ENCODE measurements at places on chromosomes 16 and 17. TPM values are rescaled to one million over a fixed set of nuclear protein-coding genes. Genes with fewer than 3 reads are reported as not detected.

The CTU2 gene
- 7.8 TPM for total RNA-seq

GRCh38 chr17:20995873-20996723, 46.7 kb downstream of the USP22 start:
- no peak for DNase-seq

DNA sequence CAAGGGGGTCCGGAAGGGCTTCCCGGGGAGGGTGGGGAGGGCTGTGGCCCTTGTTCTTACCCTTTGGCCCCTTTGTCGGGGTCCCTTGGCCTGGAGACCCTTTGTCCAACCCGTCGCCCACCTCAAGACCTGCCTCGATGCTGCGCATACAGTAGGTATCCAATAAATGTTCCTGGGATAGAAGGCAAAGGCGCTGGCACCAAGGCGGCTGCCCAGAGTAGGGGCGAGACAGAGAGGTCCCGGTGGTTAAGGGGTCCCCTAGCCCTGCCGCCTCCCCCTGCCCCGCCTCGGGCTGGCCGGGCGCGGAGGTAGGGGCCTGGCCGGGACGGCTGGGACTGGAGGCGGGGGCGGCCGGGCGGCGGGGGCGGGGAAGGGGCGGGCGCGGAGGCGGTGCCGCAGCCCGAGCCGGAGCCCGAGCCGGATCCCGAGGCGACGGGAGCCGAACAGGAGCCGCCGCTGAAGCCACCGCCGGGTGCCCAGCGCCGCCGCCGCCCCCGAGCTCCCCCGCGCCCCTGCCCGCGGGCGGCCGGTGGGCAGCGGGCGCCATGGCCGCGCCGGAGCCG, at the start of gene NHERF2:
NHERF2 (plus strand) TSS at position 442 of the 563 bp plus-strand sequence; CDS start at position 546, 104 bp downstream.
- DNase-seq, result no peak

DNA sequence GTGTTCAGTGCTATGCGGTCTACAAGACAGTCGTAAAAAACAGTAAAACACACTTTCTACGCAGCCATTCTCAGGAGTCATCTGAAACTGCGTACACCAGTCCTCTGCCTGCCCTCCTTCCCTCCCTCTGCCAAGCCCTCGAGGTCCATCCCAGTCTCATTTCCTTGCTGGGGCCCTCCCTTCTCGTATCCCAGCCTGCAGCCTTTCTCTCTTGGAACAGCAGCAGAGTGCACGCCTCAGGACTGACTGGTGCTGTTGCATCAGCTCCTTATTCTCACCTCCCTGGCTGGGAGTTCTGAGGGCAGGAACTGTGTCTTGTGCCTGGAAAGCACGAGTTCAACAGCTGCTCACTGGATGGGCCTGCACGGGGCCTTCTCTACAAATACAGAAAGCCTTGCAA, 12.5 kb downstream of the FAHD1 start:
- DNase-seq, result no peak

DNA sequence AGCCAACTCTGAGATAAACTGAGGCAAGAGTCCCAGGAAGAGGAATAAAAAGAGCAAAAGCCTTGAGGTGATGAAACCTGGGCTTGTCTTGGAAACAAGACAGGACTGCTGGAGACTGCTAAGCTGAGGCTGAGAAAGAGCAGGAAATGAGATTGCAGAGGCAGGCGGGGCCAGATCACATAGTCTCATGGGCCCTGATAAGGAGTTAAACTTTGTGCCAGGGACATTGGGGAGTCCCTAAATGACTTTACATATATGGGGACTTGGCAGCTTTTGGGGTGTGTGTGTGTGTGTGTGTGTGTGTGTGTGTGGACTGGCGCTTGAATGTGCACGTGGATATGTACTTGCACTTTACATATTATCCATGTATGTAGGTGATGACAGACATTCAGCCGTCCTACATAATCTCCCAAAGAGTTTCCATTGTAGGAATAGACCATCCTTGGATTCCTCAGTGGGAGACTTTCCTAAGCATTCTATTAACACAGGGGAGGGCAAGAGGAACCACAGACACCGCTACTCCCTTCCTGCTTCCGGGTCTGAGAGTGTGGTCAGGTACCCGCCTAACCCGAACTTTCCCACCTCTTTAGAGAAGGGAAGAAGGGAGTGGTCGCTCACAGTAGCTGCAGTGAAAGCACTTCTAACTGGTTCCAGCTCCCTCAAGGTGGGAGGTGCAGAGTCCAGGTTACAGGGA, 123.1 kb downstream of the LYRM1 start:
- DNase-seq, result no peak

- DNase-seq, result no peak
Measured at GRCh38 chr16:29834079-29834478, 13.8 kb downstream of the MVP start.

DNA sequence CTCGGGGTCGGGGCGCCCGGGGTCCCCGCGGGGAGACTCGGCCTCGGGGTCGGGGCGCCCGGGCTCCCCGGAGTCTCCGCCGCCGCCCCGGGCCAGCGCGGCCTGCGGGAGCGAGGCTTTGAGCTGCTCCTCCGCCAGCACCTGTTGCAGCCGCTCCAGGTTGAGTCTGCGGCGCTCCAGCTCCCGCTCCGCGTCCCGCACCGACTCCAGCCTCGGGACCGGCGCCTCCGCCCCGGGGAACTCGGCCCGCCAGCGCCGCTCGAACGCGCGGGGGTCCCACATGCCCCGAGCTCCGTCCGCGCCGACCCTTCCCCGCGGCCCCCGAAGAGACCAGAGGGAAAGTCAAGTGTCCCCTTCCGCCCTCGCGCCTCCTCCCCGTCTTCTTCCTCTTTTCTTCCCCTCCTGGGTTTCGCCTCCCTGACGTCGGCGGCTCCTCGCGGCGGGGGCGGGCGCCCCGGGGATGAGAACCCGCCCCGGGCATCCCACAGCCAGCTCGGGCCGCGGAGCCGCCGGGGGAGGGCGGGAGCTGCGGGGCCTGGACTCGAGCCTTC, 40.8 kb upstream of the BHLHA9 start:
- DNase-seq, result peak; percentile 88

The MAP2K3 gene
- 57.2 TPM for total RNA-seq

The IGSF6 gene
- total RNA-seq, result 1.4 TPM

- no peak for DNase-seq
Measured at GRCh38 chr16:81556715-81557284, 112.2 kb downstream of the CMIP start.

DNA sequence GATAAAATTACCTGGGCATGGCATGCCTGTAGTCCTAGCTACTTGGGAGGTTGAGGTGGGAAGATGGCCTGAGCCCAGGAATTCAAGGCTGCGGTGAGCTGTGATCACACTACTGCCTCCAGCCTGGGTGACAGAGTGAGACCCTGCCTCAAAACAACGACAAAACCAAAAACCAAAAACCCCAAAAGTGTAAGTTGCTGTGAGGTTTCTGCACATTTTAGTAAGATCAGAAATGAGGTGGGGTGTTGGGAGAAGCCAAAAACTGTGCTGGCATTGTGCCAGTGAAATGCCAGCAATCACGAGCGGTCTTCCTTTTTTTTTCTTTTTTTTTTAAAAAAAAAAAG, 114.6 kb downstream of the PITPNC1 start:
- DNase-seq, result no peak

The SDR42E2 gene
- not detected for total RNA-seq

GRCh38 chr17:16987830-16988601, 16.1 kb upstream of the TNFRSF13B start:
- peak; percentile 76 for DNase-seq

All from suprapubic skin (tissue), 4 donors.